ENCODE measurements at places on chromosomes 1 and 21.

DNA sequence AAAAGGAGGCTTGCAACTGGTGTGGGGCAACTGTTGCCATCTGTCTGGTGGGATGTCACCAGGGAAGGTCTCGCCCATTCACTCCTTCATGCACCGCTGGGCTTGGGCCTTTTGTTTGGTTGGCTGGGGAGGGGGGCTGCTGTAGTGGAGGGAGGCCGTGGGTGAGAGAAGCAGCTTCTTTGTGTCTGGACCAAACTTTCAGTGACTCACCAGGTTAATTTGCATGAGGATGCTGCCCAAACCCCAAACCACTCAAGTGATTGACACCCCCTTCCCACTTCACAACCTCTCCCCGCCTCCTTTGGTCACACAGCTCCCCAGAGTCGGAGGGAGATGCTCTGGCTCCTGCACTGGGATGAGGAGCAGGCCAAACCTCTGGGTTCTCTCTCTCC lies 19.7 kb downstream of the BTG2 start:
- peak; percentile 59 for DNase-seq

- DNase-seq = peak; percentile 19
Measured at GRCh38 chr1:63774617-63775417, 1.0 kb downstream of the ROR1 start.

DNA sequence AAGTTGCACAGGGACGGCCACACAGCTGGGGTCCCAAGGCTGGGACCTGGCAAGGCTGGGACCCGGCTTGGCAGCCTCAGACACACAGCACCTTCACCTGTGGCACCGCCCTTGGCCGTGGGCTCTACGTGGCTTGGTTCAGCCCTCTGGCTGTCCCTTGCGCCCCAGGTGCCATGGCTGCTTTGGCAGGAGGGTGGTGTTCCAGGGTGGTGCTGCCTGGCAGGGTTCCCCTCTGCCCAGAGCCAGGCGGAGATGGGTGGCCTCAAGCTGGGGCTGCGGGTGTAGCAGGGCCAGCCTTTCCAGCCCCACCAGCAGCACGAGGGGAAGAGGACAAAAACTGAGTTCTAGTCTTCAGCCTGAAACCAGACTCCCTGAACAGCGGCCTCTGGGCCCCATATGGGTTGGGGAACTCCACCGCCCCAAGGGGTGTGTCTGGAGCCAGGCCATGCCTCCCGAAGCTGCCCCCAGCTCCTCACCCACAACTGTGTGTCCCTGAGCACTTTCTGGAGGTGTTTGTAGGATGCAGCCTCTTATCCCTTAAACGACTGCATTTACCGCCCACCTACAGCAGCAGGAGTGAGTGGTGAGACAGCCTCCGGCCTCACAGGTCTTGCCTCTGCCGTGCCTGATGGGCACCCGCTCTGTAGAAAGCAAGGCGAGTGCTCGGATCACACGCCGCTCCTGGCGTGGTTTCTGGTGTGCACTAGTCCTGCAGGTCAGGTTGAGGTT lies 92.3 kb downstream of the PDE9A start:
- DNase-seq = no peak

DNA sequence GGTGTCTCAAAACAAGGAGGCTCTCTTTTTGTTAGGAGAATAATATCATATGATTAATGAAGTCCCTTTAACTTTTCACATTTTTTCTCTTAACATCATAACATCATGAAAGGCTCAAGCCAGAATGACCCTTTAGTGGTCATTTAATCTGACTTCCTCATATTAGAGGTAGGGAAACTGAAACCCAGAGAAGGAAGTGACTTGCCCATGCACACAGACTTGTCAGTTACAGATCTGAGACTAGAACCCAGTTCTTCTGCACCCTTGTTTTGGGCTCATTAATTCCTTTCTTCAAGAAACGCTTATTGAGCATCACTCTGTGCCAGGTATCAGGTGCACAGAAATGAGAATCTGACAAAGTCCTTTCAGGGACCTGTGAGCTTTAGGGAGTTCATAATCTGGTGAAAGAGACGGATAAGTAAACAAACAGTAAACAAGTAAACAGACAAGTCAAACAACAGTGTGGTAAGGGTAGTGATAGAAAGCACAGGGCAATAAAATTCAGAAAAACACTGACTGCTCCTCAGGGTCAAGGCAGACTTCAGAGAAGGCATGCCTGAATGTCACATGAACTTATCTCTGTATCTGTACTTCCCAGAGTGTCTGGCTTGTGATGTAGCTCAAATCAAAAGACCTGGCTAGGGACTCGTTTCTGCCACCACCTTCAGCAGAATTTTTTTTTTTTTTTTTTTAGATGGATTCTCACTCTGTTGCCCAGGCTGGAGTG lies 38.3 kb upstream of the OSBPL9 start:
- DNase-seq = no peak

GRCh38 chr1:71232166-71232763 lies 151.4 kb upstream of the ZRANB2 start:
- DNase-seq = no peak

DNA sequence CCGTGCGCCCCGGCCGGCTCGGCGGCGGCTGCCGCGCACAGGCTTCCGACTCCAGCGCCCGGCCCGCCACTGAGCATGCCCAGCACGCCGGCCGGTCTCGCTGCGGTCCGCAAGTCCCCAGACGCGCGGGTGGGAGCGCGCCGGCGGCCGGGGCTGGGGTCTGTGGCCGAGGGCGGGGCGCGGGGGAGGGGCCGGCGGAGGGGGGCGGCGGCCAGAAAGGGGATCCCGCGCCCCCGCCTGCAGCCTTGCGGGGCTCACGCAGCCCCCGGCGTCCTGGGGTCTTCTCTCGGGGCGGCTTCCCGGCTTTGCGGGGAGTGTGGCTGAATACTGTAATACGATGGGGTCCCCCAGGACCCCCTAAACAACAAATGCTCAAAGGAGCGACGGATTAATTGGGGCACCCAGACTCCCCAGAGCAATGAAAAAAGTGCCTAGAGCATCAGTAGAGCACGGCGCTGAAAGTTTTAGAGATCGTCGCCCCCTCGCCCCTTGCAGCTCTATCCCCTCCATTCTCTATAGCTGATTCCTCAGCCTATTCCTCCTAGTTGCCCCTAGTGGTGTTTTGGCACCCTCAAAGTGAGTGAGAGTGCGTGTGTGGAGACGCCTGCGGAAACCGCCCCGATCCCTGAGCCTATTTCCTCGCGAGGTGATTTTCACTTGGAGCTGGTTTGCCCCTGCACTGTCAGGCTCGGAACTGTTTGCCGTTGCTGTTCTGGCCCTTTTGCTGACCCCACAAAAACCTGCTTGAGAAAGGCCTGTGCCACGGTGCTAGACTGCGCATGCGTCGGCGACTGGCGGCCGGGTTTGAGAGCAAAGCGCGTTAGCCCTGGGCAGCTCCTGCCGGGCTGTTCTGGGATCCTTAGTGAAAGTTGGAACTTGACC lies at the start of gene VAV3:
Gene VAV3 (minus strand): TSS at position 71 of the 882 bp plus-strand sequence. CDS start 311 bp downstream, outside the sequence.
- DNase-seq = peak; percentile 76

DNA sequence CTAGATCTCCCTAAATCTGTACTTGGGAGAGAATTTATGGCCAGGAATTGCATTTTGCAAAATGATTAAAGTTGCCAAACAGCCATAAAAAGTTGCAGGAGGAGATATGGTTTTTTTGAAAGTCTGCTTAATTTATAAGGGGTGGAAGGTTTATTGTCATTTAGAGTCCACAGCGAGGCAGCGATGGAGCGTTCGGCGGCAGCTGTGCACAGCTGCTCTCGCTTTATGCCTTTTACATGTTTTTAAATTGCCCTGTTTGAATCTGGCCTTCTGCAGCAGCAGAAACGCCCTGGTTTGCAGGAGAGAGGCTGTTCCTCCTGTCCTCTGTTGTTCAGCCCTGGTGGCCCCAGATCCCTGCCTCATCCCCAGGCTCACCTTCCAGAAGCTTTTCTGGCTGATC lies 144.9 kb upstream of the POU3F1 start:
- no peak for DNase-seq

DNA sequence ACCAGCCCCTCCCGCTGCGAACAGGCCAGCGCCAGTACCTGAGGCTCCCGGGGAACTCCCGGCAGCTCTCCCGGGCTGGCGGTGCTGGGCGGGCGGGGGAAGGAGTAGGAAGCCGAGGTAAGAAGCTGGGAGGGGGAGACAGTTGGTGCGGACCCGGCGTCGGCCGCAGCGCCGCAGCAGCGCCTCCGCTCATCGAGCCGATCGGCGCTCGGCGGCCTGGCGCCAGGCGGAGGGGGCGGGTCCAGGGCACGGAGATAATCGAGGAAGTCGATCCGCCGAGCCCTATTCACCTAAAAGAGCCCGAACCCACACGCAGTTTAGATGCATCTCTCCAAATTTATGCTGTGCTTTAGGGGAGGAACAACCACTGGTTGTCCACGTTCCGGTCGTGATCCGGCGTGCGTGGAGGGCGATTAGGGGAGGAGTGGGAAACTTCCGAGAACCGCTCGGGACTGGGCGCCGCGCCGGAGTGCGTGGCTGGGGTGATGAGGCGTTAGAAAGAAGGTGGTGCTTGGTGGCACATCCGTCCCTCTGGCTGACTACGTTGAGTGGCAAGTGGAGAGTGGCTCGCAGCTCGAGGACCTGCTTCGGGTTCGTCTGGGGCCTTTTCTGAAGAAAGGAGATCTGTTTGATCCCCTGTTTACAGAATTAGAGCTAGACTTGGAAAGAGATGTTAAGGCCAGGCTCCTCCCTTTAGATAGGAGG lies at the start of gene VAMP4:
Gene VAMP4 (minus strand): TSS at position 194 of the 705 bp plus-strand sequence. CDS start 3,651 bp downstream, outside the sequence.
- peak; percentile 89 for DNase-seq

- peak; percentile 28 for DNase-seq
Measured at GRCh38 chr1:183023146-183023600, at the start of gene LAMC1. LAMC1 (plus strand) TSS chr1:183023420; CDS start chr1:183023717, 297 bp downstream.

- no peak for DNase-seq
Measured at GRCh38 chr1:89622895-89623294, 10.0 kb upstream of the LRRC8C start.

- no peak for DNase-seq
Measured at GRCh38 chr1:68974447-68974846, 477.6 kb upstream of the DEPDC1 start.

DNA sequence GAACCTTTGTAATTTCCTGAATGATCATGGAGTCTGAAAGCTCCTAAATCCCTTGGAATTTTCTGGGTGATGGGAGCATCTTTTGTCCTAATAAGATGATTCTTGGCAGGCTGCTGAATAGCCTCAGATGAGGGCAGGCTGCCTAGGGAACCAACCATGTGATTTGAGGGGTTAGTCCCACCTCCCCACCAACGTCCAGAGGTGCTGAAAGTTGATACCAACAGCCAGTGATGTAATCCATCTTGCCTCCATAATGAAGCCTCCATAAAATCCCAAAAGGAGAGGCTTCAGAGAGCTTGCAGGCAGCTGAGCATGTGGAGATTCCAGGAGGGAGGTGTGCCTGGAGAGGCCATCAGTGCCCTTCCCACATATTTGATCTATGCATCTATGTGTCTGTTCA lies 43.7 kb downstream of the GTF2B start:
- no peak for DNase-seq

GRCh38 chr1:173205146-173206051 lies 1.7 kb downstream of the TNFSF4 start:
- DNase-seq = peak; percentile 20

DNA sequence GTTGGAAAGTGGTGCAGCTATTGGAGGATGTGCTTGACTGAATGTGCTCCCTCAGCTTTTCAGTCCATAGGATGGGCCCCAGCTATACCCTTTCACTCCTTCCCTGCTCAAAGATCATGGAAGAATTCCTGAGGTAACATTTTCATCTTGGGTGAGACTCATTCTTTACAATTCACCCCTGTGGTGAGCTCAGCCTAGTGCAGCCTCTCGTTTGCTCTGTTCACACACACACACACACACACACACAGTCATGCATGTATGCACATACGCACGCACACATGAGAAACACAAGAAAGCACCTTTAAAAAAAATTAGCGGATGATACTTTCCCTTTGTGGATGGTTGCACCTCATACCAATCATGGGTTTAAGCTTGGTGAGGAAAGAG lies 25.8 kb downstream of the CCN1 start:
- DNase-seq = no peak

- DNase-seq = no peak
Measured at GRCh38 chr1:156601892-156602291, 613 bp upstream of the GPATCH4 start.

DNA sequence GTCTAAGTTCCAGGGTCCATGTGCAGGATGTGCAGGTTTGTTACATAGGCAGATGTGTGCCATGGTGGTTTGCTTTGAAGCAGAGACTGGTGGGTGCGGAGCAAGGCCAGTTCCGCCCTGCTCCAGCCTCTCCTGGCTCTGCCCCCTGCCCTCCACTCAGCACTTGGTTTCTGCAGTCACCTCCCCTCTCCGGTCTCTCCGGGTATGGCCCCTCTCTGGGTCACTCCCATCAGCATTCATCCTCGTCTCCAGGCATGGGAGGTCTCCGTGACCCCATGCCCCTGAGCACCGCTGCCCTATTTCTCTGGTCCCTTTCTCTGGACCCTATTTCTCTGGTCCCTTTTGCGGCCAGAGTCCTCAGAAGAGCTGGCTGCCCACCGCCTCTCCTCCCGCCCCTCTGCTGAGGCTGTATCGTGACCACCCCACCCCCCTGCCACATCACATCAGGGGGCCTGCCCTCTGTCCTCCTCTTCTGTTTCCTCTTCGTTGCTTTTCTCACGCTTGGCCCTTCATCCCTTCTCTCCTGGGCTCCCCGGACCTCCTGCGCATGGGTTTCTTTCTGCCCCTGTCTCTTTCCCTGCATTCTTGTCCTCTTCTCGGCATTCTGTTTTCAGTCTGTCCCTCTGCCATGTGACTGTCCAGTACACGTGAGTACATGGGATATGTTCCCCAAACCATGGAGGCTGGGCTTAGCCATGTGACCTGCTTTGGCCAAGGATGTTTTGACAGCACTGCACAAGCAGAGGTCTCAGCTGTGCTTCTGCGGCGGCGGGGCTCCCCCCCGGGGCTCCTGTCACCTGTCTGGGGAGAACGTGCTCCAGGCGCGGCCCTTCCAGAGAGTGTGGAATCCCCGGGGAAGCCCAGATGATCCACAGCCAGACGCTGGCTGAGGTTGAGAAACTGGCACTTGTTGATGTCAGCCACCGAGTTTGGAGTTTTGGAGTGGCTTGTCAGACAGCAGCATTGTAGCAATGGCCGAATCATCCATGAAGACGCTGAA lies 54.4 kb upstream of the C1orf174 start:
- no peak for DNase-seq

DNA sequence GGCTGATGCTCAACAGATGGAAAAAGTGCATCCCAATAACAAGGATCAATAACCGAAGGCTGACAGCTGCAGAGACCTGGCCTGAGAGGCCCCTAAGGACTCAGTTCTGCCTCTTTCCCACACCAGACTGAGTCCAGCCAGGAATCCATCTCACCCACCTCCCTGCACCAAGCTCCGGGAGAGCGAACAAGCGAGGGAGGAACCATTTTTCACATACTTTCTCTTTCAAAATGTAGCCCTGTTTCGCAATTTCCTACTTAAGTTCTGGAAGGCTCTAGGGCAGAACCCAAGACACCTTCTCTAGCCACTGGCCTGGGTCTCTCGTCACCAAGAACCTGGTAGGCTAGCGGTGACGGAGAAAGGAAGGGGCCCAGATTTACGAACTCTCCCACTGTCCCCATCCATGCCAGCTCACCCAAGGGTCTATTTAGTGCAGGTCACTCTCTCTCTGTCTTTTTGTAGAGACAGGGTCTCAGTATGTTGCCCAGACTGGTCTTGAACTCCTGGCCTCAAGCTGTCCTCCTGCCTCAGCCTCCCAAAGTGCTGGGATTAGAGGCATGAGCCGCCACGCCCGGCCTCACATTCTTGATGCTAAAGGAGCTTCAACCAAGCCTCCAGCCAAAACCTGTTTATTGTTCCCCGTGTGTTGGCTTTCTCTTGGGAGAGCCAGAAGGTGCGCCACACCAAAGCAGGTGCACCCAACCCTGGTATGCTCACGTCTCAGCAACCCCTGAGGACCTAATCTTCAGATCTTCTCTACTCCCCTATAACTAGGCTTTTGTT lies 10.9 kb upstream of the GNL2 start:
- no peak for DNase-seq
